ENCODE measurements at places on chromosomes 6 and 20. TPM values are rescaled to one million over a fixed set of nuclear protein-coding genes. Genes with fewer than 3 reads are reported as not detected.

DNA sequence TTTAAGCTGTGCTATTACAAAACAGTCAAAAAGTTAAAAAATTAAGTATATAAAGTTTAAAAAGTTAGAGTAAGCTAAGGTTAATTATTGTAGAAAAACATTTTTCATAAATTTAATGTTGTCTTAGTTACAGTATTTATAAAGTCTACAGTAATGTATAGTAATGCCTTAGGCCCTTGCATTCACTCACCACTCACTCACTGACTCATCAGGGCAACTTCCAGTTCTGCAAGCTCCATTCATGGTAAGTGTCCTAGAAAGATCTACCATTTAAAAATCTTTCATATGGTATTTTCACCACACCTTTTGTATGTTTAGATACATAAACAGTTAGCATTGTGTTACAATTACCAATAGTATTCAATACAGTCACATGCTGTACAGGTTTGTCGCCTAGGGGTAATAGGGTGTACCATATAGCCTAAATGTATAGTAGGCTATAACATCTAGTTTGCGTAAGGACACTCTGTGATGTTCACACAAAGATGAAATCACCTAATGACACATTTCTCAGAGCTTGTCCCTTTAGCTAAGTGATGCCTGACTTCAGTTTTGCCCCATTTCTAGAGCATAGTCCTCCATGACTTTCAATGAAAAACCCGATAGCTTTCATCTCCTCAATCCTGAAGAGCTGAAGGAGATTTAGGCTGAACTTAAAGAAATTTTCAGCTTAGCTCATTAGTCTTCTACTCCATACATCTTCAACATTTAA, 14.9 kb upstream of the HLA-DRA start:
- no peak for DNase-seq

GRCh38 chr6:11418290-11418905, 119.2 kb upstream of the TMEM170B start:
- DNase-seq = no peak

DNA sequence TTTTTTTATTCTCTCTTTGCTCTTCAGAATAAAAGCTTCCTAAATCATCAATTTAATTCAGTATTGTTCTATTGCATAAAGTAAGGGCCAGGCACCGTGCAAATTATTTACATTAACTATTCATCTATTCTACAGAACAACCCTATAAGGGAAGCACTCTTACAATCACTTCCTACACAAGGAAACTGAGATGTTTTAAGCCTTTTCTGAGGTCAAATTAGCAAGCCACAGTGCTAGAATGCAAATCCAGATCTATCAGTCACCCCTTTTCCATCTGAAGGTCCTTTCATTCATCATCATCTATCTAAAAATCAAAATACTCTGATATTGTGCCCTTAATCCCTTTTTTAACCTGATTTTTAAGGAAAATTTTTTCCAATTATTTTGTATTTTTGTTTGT, 31.2 kb downstream of the FRK start:
- no peak for DNase-seq

DNA sequence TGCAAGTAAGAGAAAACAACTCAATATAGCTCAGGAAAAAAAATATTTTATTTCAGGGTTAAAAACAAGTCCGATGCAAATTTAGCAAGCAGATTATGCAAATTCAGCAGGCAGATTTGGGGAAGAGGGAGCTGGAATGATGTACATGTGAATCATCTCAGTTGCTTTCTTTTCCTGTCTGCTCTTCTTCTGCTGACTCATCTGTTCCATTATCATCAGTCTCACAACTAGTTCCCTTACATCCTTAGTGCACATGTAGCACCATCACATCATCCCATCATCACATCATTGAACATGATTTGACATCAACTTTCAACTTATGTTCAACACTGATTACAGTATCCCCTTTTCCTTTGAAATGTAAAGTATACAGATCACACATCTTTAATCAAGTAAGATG, 11.5 kb upstream of the DEFB113 start:
- no peak for DNase-seq

Gene KIFC1
- 8.1 TPM for total RNA-seq

Data from chondrocyte (in vitro differentiated cells).